Esophagus muscularis mucosa (tissue), 4 donors: ENCODE measurements at places on chromosomes 5 and 9. TPM values are rescaled to one million over a fixed set of nuclear protein-coding genes. Genes with fewer than 3 reads are reported as not detected.

GRCh38 chr5:91850031-91850430 is 466.9 kb upstream of the ARRDC3 start:
- H3K27me3 ChIP-seq: no peaks in the 10 kb centered on the region
- no peaks in the 10 kb centered on the region for H3K36me3 ChIP-seq
- no peak overlapping the region for H3K27ac ChIP-seq
- no peak overlapping the region for H3K4me3 ChIP-seq
- DNase-seq: no peak

GRCh38 chr5:175894271-175894670 is 22.9 kb downstream of the CPLX2 start:
- DNase-seq: no peak
- no peaks in the 10 kb centered on the region for H3K27me3 ChIP-seq
- no peak overlapping the region for H3K4me3 ChIP-seq
- H3K36me3 ChIP-seq: no peaks in the 10 kb centered on the region
- no peaks in the 10 kb centered on the region for H3K4me1 ChIP-seq

- H3K27ac ChIP-seq: no peak overlapping the region
- no peaks in the 10 kb centered on the region for H3K4me1 ChIP-seq
- peaks cover 98% of the 10 kb centered on the region for H3K36me3 ChIP-seq
- DNase-seq: no peak
- H3K4me3 ChIP-seq: no peak overlapping the region
Measured at GRCh38 chr9:36345103-36345846, 54.8 kb downstream of the RNF38 start.

DNA sequence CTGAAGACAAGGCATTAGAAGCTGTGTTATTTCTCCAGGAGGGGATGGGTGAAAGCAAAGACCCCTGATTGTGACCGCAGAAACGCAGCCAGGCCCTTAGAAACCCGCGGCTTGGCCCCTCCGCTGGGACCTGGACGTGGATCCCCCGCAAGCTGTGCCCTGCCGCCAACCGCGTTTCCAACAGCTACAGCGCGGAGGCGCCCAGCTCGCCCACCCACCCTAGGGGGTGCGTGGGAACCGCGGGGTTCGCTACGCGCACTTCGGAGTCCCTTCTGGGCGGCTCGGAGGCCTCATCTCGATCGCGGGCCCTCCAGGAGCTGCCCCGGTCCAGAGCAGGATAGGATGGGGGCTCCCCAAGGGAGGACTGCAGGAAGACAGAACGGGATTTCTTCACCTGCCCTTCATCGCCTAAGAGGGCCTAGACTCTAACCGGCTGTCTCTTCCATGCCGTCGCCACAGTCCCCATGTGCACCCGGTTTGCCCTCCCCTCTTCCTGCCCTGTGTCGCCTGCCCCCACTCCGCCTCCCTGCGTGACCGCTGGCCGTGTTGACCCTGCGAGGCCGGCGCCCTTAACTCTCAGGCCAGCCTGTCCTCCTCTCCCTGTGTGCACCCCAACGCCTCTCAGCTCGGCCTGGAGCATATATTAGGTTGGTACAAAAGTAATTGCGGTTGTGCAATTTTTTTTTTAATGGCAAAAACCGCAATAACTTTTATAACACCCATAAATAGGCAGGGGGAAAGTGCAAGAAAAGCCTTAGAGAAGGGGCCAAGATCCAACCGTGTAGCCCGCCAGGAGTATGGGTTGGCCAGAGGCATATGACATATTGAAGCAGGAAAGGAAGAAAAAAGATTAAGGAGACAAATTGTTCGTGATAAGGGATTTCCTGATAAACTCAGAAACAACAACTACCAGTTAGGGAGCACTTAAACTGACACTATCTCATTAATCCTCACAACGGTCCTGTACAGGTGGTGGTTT is 68.1 kb upstream of the FREM1 start:
- no peak overlapping the region for H3K4me3 ChIP-seq
- DNase-seq: no peak
- no peaks in the 10 kb centered on the region for H3K4me1 ChIP-seq
- no peaks in the 10 kb centered on the region for H3K27me3 ChIP-seq

GRCh38 chr5:72817671-72818266 is 1.3 kb downstream of the TNPO1 start:
- H3K36me3 ChIP-seq: no peaks in the 10 kb centered on the region
- H3K27ac ChIP-seq: peak overlapping the region; percentile 99
- no peak for DNase-seq
- H3K27me3 ChIP-seq: no peaks in the 10 kb centered on the region
- peaks cover 11% of the 10 kb centered on the region for H3K4me1 ChIP-seq
- peak overlapping the region; percentile 85 for H3K4me3 ChIP-seq

Gene ZNF483
- total RNA-seq: 14.1 TPM

Gene SOHLH1
- not detected for total RNA-seq
